Hepatocyte (in vitro differentiated cells): ENCODE measurements at places on chromosomes 13 and 19. TPM values are rescaled to one million over a fixed set of nuclear protein-coding genes. Genes with fewer than 3 reads are reported as not detected.

The MAMSTR gene
- total RNA-seq = 2.2 and 2.3 TPM in 2 replicates

The RPS16 gene
- 63.8 and 115 TPM in 2 replicates for total RNA-seq

The MEIS3 gene
- total RNA-seq = 18.4 and 21.2 TPM in 2 replicates

GRCh38 chr13:34416971-34417380 is 525.1 kb upstream of the NBEA start:
- no peaks in the 10 kb centered on the region for H3K4me1 ChIP-seq
- no peak overlapping the region for H3K27ac ChIP-seq
- no peaks in the 10 kb centered on the region for H3K36me3 ChIP-seq
- no peak overlapping the region for H3K4me3 ChIP-seq

- H3K27me3 ChIP-seq = no peaks in the 10 kb centered on the region
- DNase-seq = peak; percentile 79
- peak overlapping the region; percentile 99 for H3K4me3 ChIP-seq
These were observed 1.5 kb downstream of the ERF start for GRCh38 chr19:42253245-42254088.

DNA sequence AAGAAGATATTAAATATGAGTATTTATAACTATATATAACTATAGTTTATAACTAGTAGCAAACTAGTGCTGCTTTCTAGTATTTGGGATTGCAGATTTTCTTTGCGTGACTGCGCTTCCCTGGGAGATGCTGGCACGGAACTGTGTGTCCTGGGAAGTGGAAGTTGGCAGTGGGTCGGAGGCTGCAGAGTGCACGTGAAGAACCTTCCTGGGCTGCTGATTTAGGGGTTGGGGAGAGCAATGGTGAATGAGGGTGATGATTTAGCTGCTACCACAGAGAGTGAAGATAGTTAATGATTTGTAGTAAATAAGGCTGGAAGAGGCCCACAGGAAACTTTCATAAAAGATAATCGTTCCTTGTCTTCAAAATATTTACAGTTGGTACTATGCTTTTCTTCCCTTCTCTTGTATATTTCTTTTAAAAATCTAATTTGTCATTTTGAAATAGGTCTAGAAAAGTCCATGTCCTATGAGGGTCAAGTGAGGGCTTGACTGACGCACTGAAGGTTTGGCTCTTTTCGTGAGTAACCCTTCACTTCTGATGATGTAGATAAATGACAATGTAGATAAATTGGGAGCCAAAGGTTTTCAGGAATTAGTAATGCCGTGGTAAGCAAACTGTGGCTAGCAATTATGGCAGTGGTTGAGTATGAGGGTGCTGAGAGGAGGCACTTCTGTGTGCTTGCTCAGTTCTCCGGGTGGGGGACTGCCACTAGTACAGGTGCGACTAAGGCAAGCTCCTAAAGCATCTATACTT is 3.0 kb upstream of the NAA16 start:
- H3K36me3 ChIP-seq = no peaks in the 10 kb centered on the region
- H3K27ac ChIP-seq = no peak overlapping the region
- peaks cover 3% of the 10 kb centered on the region for H3K4me1 ChIP-seq
- no peak overlapping the region for H3K4me3 ChIP-seq
- no peaks in the 10 kb centered on the region for H3K27me3 ChIP-seq

GRCh38 chr19:54616821-54617560 is 13.3 kb upstream of the LILRB1 start:
- H3K27ac ChIP-seq = no peak overlapping the region
- H3K36me3 ChIP-seq = no peaks in the 10 kb centered on the region
- no peak overlapping the region for H3K4me3 ChIP-seq
- H3K4me1 ChIP-seq = no peaks in the 10 kb centered on the region
- H3K27me3 ChIP-seq = no peaks in the 10 kb centered on the region

- H3K4me3 ChIP-seq = no peak overlapping the region
- DNase-seq = no peak
- no peaks in the 10 kb centered on the region for H3K27me3 ChIP-seq
- no peaks in the 10 kb centered on the region for H3K4me1 ChIP-seq
- no peak overlapping the region for H3K27ac ChIP-seq
These were observed 955.5 kb upstream of the PCDH9 start for GRCh38 chr13:68185444-68186141.

DNA sequence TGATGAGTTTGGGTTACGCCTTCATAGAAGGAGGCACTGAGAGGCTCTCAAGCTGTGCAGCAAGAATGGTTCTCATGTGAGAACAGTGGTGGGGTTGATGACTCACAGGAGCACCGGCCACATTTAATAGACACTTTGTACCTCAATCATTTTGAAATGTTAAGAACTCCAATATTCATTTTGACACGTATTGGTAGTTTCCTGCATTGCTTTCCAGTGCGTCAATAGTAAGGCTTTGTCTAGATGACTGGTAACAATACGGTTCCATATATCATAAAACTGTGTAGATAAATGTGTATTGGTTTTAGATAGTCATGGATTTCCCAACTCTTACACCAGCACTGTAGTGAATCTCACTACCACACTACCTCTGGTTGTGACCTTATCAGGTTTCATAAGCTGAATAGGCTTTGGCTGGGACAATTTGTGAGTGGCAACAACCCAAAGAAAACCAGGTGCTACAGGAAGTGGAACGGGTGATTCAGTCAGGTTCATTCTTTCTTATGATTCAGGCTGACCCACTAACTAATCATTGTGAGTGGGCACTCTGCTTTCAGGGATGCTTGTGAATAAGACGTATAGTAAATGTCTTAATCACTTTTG is 362.6 kb downstream of the KLF5 start:
- no peaks in the 10 kb centered on the region for H3K27me3 ChIP-seq
- H3K4me1 ChIP-seq = no peaks in the 10 kb centered on the region
- no peak for DNase-seq
- H3K4me3 ChIP-seq = no peak overlapping the region
- H3K36me3 ChIP-seq = no peaks in the 10 kb centered on the region

DNA sequence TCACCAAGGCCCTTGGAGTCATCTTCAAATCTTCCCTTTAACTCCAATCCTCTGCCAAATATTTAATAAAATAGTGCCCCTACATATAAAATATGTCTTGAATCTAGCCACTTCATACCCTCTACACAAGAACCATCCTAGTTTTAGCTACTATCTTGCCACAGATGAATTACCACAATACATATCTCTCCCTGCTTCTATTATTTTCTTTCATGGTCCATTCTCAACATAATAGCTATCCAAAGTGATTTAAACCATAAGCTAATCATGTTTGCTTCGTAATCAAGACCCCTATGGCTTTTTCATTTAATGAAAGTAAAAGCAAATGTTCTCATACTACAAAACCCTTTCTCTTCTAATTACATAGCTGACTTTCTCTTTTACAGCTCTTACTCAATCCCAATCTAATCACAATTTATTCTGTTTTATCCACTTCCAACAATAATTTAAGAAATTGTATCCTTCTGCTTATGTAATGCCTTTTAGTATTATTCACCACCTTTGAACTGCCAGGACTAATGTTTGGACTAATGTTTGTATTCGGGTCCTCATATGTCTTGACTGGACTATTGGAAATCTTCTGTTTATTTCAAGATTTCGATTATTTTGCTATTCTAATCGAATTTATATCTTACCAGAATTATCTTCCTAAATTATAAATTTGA is 412.0 kb downstream of the SLITRK1 start:
- no peaks in the 10 kb centered on the region for H3K36me3 ChIP-seq
- no peak overlapping the region for H3K27ac ChIP-seq
- H3K4me3 ChIP-seq = no peak overlapping the region

- DNase-seq = no peak
- no peaks in the 10 kb centered on the region for H3K27me3 ChIP-seq
- no peaks in the 10 kb centered on the region for H3K36me3 ChIP-seq
- no peaks in the 10 kb centered on the region for H3K4me1 ChIP-seq
These were observed 1367.5 kb upstream of the PCDH9 start for GRCh38 chr13:68597641-68598040.
